Chondrocyte (in vitro differentiated cells): ENCODE measurements at places on chromosomes 6 and 20. TPM values are rescaled to one million over a fixed set of nuclear protein-coding genes. Genes with fewer than 3 reads are reported as not detected.

GRCh38 chr6:132798869-132799538 lies 567 bp upstream of the SLC18B1 start:
- DNase-seq: no peak

The SYNDIG1 gene
- total RNA-seq: 5.6 to 16.4 TPM (median 6.1 TPM) in 3 replicates

The DDAH2 gene
- total RNA-seq: 66.4 to 99.6 TPM (median 95.7 TPM) in 3 replicates

DNA sequence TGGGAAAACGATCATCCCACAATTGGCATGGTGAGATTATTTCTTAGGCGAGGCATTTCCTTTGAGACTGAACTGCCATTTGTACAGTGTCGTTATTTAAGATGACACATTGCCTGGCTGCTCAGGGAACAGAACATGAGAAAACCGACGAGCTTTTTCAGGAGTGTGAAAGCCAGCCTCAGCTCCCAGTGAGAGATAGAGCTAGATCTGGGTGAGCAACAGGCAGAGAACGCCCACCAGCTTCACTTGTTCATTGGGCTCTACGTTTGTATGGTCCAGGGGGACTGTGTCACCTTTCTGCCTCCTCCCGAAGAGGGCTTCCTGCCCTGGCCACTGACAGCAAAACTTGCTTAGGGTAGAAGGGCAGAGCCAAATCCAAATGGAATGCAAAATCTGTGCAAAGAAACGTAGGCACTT lies 378.1 kb downstream of the RNGTT start:
- no peak for DNase-seq

- DNase-seq: peak; percentile 4
Measured at GRCh38 chr6:42012501-42013133, 37.7 kb upstream of the TAF8 start.

DNA sequence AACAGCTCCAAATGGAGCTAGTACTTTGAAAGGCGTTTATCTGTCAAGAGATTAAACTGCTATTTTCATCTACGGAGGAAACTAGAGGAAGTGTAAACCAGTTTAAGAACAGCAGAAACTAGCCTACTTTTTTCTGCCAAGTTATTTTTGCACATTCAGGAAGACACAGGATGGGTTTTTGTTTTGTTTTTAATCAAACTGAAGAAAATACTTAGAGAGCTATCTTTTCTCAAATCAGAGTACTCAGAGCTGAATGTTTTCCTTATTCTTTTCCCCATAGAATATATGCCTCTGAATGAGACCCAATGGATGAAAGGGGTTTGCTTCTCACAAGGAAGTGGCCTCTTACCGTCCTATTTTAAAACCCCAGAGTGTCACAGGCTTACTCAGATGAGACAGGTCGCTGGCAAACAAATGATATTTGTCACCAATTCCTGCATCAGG lies 538.5 kb downstream of the CD83 start:
- no peak for DNase-seq

The TMEM170B gene
- total RNA-seq: 3.6 to 5.1 TPM (median 3.9 TPM) in 3 replicates

DNA sequence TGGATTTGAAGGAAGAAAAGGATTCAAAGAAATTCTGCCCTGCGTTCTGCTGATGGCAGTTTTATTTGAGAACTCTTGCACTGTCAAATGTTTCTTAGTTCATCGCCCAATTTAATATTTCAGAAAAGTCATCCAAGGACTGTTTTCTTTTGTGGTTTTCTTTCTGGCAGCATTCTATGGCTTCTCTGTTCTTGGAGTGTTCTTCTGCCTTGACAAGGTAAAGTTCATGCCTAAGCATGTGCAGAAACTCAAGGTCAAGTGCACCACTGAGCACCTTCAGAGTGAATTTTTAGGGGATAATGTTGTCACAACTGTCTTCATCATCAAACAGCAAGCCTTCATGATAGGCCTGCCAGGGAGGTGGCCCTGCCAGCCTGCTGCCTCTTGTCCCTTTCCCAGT lies 225.6 kb downstream of the PLCB1 start:
- no peak for DNase-seq

The IP6K3 gene
- total RNA-seq: 6.1 to 9.0 TPM (median 6.5 TPM) in 3 replicates
